D721Med (cell line): ENCODE measurements at places on chromosomes 1 and 21.

- no peak for DNase-seq
Observed at GRCh38 chr1:60751306-60751705, 331.1 kb upstream of the NFIA start.

GRCh38 chr1:184078564-184079249 is 27.2 kb downstream of the TSEN15 start:
- no peak for DNase-seq

DNA sequence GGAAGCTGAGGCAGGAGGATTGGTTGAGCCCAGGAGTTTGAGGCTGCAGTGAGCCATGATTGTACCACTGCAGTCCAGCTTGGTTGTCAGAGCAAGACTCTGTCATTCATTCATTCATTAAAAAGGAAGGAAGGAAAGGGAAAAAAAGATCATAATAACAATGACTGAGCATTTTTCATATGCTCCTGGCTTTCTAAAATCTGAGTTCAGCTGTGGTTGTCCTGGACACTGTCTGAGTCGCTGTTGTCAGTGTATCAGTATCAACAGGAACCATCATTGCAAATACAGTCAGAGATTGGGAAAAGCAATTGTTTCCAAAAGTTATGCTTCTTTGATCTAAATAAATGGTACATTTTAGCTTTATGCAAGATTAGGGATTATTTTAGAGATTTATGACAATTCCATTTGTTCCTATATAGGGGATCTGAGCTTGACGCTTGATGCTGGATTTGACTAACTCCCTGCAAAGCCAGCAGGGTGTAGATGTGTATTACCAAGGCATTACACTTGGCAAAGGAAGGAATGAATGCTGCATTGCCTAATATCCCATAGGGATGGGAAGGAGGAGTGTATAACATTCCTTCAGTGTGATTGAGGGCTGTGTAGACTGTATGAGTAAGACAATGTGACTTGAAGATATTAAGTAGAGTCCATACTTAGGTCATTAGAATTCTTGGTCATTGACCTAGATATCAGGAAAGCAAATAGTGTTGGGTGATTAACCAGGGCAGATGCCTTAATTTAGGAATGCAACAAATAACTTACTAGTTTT is 100.2 kb downstream of the DISP1 start:
- DNase-seq = no peak

DNA sequence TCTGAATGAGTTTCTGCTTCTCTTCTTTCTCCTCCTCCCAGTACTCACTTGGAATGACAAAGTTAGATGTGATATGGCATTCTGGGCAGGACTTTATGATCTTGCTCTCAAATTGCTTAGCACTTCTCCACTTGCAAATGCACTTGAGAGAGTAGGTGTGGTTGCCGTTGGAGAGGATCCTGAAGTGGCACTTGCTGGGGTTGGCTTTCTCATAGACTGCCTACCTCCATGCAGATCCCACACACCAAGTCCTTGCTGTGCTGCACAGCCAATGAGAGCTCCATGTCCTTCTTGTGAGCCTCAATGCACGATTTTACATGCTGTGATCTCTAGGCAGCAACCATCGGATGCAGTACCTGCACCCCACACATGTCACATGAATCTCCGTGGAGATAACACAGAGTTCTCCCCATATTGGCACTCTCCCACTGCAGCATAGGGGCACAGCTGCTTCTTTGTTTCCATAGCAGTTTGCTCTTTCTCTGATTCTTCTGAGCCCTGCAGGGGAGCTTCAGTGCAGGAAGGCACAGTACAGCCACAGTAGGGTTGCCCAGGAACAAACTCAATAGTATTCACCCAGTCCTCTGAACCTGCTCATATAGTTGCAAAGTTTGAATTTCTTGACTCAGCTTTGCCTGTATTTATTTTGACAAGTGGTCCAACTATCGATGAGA is 45.2 kb downstream of the ZNF691 start:
- no peak for DNase-seq

DNA sequence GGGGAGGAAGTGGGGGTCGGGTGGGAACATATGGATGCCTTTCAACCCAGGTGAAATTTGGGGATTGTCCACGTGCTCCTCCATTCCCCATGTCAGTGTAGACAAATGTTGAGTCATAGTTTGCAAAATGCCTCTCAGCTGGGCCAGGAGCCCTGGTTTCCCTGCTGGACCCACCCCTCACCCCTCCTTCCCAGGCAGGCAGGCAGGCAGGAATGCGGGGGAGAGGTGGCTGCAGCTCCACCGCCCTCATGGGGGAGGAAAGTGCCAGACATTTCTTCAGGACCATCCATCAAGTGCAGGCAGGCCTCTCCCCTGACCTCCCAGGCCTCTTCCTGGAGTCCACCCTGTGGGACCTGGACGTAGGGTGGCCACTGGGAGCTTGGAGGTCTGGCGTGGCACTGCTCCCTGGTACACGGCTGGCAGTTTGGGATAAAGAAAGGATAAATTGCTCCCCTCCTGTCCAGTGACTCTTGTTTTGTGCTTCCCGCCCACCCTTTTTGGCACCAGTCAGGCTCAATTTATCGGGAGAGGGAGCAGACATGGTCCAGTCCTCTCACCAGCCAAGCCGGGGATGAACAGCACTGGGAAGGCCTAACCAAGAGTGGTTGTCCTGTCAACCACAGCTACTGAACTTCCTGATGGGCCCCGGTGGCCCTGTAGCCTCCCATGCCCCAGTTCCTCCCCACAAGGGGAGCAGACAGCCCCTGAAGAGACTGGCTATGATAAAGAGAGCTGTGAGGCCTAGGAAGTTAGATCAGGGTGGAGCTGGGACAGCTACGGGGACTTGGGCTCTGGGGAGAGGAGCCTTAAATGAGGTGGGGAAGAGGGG is 18.9 kb downstream of the NPR1 start:
- DNase-seq = no peak

DNA sequence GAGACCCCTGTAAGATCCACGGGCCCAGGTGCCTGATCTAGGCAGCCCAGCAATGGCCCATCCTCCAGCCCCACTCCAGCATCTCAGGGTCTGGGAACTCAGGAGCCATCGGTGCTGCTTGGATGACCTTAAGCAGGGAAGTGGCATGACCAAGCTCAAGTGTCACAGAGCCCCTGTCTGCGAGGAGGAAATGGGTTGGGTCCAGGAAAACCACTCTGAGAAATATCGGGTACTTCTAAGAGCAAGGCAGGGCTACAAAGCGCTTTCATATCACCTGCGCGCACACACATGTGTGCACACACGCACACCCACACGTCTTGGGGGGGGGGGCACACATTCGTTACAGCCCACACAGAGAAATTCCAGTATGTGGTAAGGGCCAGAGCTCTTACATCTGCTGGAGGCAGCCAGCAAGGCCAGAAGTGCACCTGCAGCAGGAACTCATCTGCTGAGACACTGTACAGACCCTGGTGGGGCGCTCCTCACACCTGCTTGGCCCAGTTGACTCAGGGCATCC is 32.6 kb upstream of the SPOCD1 start:
- DNase-seq = no peak

DNA sequence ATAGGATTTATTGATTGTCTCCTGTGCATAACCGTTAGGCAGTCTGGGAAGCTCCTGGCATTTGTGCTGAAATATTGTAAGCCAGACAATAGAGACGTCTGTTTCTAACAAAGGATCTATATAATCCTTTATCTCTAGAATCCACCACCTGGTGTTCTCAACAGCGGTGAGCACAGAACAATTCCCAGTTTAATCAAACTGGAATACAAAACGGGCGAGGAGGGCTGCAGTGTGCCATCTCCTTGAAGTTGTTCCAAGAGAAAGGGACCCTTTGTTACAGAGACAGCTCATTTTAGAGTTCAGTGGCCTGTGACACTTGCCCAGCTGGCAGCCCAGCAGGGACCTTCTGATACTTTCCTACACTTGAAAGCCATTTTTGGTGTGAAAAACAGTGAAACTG is 162.8 kb upstream of the IVNS1ABP start:
- DNase-seq = peak; percentile 51

DNA sequence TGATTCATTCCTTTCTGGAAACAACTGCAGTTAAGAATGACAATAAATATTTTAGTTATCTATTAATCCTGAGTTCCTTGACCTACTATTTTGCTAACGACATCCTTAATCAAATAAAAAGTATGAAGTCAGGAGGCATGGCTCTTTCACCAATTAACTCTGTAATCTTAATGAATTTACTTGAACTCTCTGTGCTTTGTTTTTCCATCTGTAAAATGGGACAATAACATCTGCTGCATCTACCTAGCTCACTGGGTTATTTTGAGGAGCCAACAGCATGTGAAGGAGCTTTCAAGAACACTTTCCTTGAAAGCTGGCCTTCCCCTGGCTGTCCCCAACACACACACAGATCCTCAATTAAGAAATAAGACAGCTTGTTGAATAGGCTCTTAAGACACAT is 47.9 kb downstream of the COLGALT2 start:
- no peak for DNase-seq

- no peak for DNase-seq
Observed at GRCh38 chr21:16891821-16892220, 621.0 kb upstream of the CXADR start.
